ENCODE measurements at places on chromosomes 4 and X.
A peak's percentile ranks its signal among the peaks of the same experiment; 100 is the strongest.

DNA sequence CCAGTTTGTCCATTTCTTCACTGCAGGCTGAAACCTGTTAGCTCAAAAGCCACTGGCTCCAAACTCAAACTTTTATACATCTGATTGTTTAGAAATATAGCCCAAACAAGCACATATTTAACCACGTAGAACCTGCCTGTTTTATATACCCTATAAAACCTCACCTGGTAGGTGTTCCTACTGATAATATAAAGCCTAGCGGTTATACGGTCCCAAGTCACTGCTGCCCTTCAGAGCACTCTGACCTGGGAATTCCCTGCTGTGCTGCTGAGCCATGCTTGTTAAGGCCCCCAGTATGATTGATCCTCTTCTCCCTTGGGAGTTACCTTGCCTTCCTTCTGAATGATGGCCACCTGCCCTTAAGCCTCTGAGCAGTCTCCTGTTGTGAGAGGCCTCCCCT lies 432.8 kb upstream of the LCORL start:
- DNase-seq: no peak

- no peak for DNase-seq
Measured at GRCh38 chr4:142353149-142353738, 492.9 kb downstream of the INPP4B start.

DNA sequence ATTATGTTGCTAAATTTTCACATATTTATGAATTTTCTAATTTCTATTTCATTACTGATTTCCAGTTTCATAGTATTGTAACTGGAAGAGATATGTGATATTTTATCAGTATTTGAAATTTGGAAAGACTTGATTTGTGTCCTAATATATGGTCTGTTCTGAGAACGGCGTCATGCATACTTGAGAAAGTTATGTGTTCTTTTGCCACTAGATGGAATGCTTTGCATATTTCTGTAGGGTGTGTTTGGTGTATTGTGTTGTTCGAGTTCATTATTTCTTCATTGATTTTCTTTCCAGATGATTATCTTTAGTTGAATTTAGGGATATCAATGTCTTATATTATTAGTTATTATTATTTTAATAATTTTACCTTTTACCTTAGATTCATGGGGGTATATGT lies 110.6 kb upstream of the ITM2A start:
- no peak for DNase-seq

GRCh38 chr4:95830651-95831050 lies 9.2 kb upstream of the PDHA2 start:
- no peak for DNase-seq

GRCh38 chrX:66632473-66632872 lies 6.4 kb downstream of the EDA2R start:
- no peak for DNase-seq

GRCh38 chr4:144411700-144412099 lies 234.3 kb upstream of the HHIP start:
- no peak for DNase-seq

GRCh38 chr4:166140951-166141350 lies 267.9 kb downstream of the TLL1 start:
- DNase-seq: no peak

- DNase-seq: no peak
Measured at GRCh38 chr4:73776321-73776729, 36.0 kb downstream of the CXCL8 start.

- no peak for DNase-seq
Measured at GRCh38 chr4:30380404-30380998, 339.7 kb upstream of the PCDH7 start.

GRCh38 chrX:54208531-54208930 lies 25.5 kb upstream of the FAM120C start:
- DNase-seq: no peak

- no peak for DNase-seq
Measured at GRCh38 chr4:4810092-4810774, 49.2 kb upstream of the MSX1 start.

DNA sequence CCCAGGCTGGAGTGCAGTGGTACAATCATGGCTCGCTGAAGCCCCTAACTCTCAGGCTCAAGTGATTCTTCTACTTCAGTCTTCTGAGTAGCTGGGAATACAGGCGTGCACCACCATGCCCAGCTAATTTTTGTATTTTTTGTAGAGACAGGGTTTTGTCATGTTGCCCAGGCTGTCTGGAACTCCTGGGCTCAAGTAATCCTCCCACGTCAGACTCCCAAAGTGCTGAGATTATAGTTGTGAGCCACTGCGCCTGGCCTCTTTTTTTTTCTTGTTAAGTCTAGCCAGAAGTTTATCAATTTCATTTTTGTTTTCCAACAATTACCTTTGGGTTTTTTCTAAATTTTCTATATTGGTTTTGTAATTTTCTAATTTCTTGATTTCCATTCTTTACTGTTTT lies 100.6 kb downstream of the GC start:
- no peak for DNase-seq

DNA sequence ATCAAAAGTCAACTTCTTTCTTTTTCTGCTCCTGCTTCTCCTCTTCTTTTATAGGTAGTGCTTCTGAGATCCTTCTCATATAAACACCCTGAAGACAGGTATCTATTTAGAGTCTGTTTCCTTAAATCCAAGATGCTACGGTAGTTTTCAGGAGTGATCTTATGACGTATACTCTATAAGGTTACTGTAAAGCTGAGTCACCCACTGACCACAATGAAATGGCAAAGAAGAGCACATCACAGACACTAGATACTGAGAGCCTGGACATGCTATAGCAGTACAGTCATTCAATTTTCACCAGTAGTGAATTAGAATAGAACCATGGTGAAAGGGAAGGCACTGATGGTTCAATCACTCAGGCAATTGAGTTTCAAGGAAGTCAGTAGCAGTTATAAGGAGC lies 412.5 kb downstream of the ADAM29 start:
- DNase-seq: no peak

DNA sequence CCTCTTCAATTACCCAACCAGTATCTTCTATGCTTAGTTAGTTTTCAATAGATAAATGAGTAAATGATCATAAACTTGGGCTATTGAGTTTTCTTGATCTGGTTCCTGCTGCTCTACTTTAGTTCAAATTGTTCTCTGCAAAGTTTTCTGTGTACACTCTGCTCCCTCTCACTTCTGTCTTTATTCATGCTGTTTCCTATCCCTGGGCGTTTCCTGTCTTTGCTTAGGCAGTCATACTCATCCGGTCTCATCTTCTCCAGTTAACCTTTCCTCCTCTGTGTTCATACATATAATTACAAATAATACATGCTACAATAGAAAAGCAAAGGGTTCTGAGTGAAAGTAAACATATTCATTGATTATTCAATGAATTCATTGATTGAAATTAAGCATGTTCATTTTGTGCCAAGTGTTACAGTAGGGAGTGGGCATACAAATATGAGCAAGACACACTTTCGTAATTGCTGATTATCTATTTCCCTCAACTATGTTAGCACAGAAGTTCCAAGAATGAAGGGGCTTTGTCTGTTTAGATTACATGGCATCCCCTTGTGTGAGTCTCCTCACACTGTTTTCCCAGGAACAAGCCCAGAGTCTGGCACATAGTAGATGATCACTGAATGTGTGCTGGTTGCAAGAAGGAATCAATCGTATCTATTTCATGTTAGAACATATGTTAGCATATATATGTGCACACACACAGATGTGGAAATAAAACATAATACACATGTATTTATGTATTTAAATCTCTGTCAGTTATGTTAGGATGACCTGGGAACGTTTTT lies 1.1 kb downstream of the RAB39B start:
- no peak for DNase-seq

DNA sequence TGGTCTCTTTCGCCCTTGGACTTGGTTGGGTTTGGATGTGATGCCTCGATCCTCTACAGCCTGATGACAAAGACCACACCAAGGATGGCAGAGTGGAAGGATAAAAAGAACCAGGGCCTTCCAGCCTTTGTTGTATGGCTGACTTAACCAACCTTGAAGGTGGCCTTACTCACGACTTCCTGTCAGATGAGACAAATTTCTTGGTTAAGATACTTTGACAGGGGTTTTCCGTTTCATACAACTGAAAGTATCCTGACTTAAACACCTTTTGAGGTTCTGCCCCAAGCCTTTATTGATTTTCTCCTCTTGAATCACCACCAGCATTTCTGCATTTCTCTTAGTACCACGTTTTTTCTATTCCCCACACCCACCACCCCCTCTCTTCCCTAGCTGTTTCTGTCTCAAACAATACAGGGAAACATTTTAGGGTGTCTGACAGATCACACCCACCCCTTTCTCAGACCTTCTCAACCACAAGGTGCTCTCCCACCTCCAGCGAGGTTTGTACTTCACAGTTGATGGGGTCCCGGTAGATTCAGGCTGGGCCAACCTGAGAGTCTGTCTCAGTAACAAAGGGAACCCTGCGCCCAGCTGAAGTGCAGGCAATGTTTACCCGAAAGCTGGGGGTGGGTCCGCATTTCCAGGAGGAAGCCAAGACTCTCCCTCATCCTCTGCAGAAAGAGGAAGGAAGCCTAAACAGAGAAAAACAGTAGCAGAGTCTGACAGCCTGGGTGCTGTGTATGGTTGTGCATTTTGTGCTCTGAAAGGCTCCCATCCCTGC lies 5.0 kb upstream of the TSPAN5 start:
- peak; percentile 84 for DNase-seq

- DNase-seq: no peak
Measured at GRCh38 chr4:80611678-80611979, 276.1 kb downstream of the CFAP299 start.

DNA sequence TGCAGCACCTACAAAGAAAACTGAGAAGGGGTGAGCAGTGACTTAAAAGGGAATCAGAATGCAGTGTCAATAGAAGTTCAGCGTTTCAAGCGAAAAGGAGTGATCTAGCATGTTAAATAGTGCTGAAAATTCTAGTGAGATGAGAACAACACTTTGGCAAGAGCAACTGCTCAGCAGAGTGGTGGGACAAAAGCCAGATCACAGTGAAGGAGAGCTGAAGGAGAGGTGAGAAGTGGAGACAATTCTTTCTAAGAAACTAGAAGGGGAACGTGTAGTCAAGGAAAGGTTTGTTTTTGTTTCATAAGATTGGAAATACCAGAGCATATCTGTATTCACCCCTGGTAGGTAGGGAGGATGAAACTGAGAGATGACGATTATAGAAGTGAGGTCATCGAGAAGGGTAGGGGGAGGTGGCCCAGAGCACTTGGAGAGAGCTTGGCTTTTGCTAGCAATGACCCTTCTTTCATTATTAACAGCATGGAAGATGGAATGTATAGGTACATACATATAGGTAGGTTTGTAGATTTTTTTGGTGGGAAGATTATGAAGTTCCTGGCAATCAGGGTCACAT lies 33.7 kb downstream of the SRPX2 start:
- no peak for DNase-seq

- DNase-seq: peak; percentile 65
Measured at GRCh38 chrX:48631376-48632090, 34.2 kb downstream of the WDR13 start.

- DNase-seq: no peak
Measured at GRCh38 chr4:1415681-1415981, 9.4 kb upstream of the NKX1-1 start.

- DNase-seq: no peak
Measured at GRCh38 chrX:123487236-123487635, 245.6 kb downstream of the THOC2 start.

- no peak for DNase-seq
Measured at GRCh38 chr4:150032541-150032940, 45.7 kb upstream of the DCLK2 start.

GRCh38 chr4:66636349-66636748 lies 909.0 kb downstream of the CENPC start:
- no peak for DNase-seq

GRCh38 chr4:78510681-78511080 lies 40.9 kb upstream of the ANXA3 start:
- DNase-seq: no peak

All from GM12878 (cell line).